CD4-positive, alpha-beta T cell treated with Interleukin-6 for 4 hours (primary cell): ENCODE measurements at places on chromosomes 5 and 9.

DNA sequence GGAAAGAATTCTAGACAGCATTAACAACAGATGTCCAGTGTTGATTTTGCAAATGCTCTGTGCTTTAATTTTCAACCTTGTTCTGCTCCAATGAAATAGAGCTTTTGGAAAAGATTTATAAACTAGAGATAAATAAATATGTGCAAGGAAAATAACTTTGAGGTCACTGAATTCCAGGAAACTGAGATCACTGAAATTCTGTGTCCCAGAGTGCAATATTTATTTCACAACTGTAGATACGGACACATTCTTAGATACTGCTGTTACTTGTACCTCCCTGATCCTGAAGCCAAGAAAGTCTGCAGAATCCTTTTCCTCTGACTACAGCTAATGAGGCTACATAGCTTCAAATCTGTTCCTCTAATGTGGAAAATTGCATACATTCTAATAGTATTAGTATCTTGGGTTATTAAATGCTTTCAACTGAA, 222.9 kb downstream of the DOCK8 start:
- DNase-seq = no peak

GRCh38 chr5:38780945-38781344, 64.9 kb upstream of the OSMR start:
- no peak for DNase-seq

DNA sequence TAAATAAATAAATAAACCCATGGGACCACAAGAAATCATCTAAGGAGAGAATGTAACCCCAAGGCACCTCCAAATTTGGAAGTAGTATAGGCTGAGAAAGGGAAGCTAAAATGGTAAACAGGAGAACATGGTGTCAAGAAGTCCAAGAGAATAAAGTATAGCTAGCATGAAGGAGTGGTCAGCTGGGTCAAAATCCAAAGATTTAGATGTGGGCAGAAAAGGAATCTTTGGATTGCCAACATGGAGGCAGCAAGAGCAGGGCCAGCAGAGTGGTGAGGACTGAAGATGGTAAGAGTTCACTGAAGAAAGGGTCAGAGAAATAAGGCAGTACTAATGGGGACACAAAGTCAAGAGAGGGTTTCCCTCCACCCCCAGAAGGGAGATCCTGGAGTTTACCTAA, 53.0 kb downstream of the TSSK1B start:
- DNase-seq = no peak

DNA sequence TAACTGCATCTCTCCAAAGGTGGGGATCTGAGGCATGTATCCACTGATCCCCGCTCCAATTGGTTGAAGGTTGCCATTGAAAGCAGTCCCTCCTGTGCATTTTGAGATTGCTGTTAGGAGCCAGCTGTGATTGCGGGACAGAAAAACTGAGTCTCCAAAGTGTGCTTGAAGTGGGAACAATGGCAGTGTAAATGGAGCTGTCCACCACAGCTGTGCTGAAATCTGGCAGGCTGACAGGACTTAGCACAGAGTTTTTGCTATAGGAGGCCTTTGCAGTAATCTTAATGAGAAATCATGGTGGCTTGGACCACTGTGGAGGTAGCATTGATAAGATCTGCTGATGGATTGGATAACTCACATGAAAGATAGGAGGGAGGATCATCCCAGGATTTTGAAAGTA, 3.3 kb downstream of the RNF20 start:
- no peak for DNase-seq

DNA sequence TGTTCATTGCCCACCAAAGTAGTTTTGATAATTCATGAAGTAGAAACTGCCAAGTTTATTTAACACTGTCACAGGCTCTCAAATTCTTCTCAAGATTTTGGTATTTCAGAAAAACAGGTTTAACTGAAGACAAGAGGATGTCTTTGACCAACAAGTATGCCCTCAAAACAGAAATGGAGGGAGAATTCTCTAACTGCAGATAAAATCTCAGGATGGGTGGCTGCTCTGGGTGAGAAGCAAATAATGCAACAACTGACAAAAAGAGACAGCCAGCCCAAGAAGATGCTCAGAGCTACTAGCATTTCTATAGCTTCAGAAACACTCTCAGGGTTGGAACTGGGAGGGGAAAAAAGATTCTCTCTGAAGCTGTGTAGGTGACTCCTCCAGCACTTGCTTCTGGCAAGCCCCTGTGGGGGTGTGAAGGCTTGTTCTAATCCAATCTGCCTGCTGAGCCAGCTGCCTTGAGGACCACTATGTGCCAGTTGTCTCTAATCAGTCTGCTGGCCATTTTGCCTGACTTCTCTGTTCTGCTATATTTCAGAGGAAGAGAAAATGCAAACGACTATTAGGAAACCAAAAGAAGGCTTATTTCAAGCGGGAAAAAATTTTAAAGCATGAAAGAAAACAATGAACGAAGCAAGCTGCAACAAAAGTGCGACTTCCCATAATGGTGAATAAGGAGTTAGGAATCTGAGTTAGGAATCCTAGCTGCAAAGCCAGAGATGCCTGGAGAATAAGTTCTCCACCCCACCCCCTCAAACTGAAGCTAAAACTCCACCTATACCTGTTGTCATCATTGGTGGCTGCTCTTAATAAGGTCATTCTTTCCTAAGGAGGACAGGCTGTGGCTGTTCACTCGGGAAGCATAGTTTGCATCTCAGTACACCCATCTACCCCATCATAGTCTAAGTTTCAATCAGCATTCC, 147.5 kb downstream of the GNAQ start:
- DNase-seq = no peak

- DNase-seq = no peak
These were observed 9.8 kb downstream of the RACK1 start for GRCh38 chr5:181233801-181234454.

DNA sequence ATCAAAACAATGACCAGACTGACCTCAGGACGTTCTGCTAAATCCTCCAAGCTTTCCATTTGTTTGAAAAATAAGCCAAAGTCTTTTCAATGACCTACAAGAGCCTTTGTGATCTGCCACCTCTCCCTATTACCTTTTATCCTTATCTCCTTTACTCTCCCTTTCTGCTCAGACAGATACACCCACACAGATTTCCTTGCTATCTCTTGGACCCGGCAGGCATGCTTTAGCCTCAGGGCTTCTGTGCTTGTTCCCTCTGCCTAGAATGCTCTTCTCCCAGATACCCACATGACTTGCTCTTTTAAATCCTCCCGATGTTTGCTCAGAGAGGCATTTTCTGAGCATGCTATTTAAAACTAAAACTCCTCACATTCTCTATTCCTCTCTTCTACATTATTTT, 8.9 kb upstream of the ELOVL7 start:
- DNase-seq = no peak

DNA sequence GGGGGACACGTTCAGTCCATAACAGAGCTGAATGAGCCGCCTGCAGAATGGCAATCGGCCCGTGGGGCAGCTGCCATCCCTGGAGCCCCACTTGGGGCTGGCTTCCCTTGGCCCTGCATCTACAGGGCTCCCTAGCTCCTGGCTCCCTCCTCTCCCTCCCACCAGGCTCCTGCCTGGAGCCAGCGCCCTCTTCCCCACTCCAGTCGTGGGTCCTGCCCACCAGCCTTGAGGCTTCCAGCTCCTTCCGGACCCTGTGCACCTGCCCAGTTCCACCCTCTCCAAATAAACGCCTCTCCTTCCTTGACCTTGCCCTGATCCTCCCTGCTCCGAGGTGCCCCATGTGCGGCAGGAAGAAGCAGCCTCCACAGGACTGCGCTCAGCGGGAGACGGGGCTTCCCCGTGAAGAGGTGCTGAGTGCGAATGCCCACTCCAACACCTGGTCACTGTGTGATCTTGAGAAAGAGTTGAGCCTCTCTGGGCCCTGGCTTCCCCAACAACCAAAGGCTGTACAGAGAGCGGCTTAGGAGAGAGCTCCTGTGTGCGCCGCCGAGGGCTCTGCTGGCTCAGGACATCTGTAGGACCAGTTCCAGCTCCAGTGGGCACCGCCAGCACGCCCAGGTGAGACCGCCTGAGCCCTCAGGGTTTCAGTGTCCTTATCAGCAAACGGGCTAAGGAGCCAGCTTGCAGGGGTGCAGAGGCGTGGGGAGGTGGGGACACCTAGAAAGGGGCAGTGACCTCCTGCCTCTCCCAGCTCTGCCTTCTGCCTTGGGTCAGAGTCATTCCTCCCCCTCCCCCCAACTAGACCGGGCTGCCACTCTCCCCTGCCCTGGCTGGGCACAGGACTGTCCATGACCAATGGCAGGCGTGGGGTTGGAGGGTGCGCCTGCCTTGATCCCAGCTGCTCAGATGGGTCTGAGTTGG, 12.1 kb downstream of the C9orf50 start:
- DNase-seq = no peak

GRCh38 chr5:168482361-168482760, 3.9 kb upstream of the RARS1 start:
- no peak for DNase-seq

DNA sequence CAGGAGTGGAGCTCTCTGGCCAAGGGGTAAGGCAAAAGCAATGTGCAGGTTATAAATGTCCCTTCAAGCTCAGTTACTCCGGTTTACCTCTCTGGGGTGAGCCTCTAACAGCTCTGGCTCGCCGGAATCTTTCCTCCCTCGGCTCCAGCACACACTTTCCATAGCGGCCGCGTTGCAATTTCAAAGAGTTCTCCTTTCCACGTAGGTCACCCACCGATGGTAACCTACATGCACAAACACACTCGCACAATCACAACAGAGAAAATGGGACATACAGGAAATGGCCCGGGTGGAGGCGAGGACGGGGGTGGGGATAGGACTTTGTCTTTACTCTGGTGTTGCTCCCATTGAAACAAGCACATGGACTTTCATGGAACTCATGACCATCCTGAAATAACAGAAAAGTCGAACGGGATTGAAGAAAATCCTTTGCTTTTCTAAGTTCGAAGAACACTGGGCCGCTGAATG, 1.2 kb downstream of the LHFPL2 start:
- DNase-seq = no peak

DNA sequence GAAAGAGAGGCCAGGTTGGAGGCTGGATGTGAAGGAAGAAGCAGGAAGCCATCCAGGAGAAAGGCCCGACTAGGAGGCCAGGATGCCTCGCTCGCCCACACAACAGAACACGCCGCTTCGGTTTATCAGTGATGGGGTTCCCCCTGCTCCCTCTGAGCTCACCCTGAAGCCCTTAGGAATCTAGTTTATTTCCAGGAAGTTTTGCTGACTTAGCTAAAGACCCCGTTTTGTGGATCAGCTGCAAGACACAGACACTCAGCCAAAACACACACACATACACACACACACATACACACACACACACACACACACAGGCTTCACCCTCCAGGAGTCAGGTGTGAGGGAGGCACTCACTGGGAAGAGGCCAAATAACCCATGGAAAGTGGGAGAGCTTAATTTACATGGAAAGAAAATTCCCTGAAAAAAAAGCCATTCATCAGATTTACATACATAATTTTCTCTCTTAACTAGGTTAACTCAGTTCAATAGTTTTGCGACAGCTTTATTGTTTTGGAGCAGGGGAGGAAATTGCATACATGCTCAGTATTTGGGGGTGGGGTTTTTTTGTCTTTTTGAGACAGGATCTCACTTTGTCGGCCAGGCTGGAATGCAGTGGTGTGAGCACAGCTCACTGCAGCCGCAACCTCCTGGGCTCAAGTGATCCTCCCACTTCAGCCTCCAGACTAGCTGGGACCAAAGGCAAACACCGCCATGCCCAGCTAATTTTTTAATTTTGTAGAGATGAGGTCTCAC, 92.7 kb upstream of the HAND1 start:
- DNase-seq = no peak

DNA sequence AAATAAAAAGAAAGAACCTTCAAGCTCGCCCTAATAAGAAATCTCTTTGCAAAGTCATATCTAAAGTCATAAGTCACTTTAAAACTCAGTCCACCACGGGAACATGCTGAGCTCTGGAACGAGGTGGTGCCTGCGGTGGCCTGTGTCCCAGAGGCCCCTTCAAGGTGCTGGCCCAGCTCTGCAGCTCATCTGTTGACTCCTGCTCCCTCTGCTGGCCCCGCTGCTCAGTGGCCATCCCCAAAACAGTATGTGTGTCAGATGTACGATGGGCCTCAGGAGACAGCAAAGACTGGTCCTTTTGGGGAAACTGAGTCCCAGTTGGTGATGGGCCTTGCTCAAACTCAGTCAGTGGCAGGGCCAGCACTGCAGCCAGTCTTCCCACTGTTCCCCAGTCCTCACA, 22.8 kb upstream of the FOXB2 start:
- DNase-seq = no peak

GRCh38 chr9:104745852-104746251, 1.6 kb upstream of the NIPSNAP3A start:
- DNase-seq = no peak

DNA sequence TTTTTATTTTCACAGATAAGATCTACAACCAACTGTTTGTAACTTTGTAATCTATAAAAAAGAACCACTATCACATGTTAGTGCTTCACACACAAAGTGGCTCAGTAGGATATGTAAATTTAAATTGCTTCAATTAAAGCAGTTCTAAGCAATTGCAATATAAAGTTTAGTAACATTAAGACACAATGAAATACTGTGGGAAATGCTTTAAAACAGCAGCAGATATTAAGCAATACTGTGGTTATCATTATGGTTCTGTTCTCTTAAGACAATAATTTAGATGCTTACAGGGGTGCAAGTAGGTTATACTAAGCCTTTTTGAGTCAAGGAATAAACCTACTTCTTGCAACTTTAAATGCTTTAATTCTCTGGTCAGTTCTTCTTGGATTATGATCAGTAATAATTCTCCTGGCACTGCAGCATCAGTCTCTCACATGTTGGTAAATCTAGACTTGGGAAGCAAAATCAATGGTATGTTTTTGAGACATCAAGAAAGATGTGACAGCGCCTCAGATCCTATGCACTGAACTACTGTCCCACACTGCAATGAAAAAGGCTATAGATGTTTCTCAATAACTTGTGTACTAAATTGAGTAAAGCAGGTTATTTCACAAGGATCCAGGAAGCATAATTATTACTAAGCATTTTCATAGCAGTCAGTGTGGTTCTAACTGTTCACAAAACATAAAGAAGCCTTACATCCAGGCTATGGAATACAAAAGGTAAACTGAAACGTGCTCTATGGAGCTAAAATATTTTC, 338.7 kb upstream of the PDE4D start:
- no peak for DNase-seq

GRCh38 chr5:44372028-44372427, 17.2 kb downstream of the FGF10 start:
- no peak for DNase-seq

DNA sequence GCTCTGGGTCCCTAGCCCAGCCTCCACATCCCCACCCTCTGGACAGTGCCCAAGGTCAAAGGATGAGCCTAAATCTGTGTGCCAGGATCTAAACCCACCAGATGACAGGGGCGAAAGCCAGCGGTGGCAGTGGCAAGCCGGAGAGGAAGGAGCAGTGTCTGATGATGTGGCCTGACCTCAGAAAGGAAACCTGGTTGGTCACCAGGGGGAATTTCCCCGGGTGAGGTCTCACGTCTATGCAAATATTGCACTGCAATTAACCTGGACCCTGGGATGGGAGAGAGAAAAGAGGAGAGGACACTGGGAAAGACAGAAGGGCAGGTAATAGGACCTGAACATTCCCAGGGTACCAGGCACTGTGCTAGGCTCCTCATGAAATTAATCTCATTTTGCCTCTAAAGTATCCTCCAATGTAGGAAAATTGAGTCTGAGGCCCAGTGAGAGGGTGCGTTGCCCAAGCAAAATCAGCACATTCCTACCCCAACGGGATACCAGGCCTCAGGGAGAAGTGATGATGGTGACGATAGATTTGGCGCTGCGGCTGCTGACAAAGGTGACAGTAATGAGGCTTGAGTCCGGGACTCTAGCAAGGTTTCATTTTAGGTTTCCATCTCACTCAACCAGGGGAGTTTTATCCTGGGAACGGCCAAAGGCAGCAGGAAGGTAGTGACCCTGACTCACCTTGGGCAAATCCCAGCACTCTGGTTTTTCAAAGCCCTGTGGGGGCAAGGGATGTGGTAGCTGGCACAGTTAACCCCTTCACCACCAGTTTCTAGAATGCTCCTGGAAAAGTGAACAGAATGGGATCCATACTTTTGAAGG, 13.4 kb upstream of the TNIP1 start:
- DNase-seq = peak; percentile 49
